ENCODE measurements at places on chromosomes 2 and 18. TPM values are rescaled to one million over a fixed set of nuclear protein-coding genes. Genes with fewer than 3 reads are reported as not detected.

The DLX1 gene
- not detected for total RNA-seq

The NCKAP5 gene
- total RNA-seq: 9.9 TPM

The SLC19A3 gene
- not detected for total RNA-seq

The POU3F3 gene
- total RNA-seq: 0.35 TPM

The TNFAIP6 gene
- 0.82 TPM for total RNA-seq

All from glomerular endothelial cell (primary cell).